ENCODE measurements at places on chromosomes 5 and 9.
A peak's percentile ranks its signal among the peaks of the same experiment; 100 is the strongest.

DNA sequence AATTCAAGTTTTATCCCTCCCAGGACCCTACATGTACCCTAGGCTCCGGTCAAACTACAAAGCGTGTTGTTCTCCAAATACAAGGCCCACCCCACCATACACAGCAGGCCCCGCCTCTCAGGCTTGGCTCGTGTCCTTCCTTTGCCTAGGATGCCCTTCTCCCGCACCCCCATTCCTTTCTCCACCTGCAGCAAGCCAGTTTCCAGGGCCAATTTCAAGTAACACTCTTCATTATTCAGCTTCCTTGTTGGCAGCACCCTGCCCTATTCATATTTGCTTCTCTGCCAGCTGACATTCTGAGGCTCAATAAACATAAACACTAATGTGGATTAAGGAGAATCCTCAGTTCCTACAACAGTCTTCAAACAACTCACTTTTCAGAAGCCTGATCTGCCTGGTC lies 31.7 kb downstream of the EPB41L4B start:
- DNase-seq, result no peak

DNA sequence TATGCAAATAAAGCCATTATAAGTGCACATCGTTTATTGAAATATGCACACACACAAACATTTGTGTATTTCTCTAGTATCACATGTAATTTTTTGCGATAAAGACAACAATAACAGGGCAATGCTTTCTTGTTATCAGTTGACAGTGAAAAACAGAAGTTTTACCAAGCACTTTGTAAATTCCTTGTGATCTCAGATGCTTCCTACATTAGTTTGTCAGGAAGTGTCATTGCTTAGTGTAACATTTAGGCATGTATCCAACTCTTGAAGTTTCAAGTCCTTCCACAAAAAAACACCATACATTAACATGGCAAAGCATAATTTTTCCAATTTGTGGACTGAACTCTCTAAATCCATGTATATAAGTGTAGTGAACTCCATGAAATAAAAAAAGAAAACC lies 46.4 kb downstream of the MOCS2 start:
- DNase-seq, result no peak

- DNase-seq, result no peak
These were observed 144.2 kb upstream of the EPB41L4A start for GRCh38 chr5:112563169-112563826.

DNA sequence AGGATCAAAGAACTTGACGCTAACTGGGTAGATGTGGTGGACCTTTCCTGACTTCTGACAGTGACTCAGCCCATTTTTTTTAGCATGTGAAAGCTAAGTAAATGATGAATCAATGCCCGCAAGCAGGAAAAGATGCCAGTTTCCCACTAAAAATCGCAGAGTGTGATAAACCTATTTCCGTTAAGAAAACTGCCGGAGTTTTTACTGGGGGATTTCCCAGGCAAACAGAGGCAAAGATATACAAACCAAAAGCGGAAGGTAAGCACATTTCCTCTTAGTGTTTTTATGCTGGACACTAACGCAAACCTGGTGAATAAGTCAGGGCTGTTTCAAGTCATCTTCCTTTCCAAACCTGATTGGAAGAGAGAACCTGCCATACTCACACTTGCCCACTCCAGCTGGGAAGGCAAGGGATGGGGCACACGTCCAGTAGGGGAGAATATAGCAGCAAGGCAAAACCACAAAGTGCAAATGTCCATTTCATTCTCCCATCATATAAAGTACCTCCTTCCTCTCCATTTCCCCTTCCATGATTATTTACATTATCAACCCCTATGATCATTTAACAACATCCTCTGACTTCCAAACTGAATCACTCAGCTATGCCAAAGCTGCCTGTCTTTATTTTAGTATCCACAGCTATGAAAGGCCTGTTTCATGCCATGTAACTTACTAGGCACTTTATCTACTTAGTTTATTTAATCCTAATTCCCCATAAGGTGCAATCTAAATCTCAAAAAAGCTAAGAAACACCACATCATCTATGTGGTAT lies 349.7 kb upstream of the RFX3 start:
- peak; percentile 100 for DNase-seq

GRCh38 chr9:90103771-90104170 lies 499.0 kb downstream of the GADD45G start:
- no peak for DNase-seq

- peak; percentile 42 for DNase-seq
These were observed 103.6 kb downstream of the LURAP1L start for GRCh38 chr9:12878351-12878978.

DNA sequence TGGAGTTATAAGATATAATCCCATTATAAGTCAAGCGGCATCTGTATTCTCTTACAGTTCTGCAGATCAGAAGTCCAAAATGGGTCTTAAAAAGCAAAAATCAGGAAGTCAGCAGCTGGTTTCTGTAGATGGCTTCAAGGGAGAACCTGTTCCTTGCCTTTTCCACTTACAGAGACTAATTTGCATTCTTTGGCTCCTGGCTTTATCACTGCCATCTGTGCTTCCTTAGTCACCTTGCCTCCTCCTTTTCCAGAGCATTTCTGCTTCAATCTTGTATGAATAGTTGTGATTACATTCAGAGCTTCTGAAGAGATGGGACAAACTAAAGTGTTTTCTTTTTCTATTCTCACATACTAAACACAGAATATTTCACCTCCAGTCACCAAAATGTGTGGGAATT lies 647.3 kb upstream of the GRAMD2B start:
- DNase-seq, result no peak
